ENCODE measurements at places on chromosomes 16 and 17. TPM values are rescaled to one million over a fixed set of nuclear protein-coding genes. Genes with fewer than 3 reads are reported as not detected.

DNA sequence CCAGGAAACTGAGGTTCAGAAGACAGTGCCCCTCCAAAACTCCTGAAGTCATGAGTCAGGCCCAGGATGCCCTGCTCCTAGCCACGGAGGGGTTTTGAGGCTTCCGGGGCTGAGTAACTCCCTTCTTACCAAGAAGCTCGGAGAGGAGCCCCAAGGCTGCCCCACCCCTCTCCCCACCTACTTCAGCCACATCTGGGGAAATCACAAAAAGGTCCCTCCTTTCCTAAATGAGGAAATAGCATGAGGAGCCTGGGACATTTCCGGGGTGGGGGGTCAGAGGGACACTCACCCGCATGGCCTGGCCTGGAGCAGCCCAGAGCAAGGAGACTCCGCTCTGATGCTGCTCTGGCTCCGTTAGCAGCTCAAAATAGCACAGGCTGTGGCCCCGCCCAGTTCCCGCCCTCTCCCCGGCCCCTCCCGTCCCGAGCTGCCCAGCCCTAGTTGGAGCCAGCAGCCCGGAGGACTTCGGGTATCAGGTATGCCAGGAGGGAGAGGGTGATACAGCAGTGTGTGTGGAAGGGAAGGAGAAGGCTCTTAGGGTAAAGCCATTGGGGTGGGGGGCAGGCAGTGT lies 40.1 kb downstream of the MYO18A start:
- peak; percentile 94 for DNase-seq

DNA sequence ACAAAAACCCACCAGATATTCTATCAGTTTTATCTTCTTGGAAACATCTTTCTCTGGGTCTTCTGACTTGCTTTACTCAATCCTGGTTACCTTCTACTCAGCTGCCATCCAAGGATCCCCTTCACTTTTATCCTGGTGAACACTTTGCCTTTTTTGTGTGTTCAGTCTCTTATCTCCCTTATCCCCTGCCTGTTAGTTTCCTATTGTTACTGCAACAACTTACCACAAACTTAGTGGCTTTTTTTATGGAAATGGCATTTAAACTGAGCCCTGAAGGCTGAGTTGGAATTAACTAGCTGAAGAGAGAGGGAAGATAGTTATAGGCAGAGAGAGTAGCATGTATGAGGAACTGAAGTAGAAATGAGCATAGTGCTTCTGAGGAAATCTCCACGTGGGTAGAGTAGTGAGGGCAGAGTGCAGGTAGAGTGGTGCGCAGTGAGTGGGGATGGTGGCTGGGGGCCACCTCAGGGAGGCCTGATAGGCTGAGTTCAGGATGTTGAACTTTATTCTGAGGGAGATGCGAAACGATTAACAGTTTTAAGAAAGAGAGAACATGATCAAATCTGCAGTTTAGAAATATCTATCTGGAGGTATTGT lies 26.3 kb downstream of the TANGO6 start:
- DNase-seq = no peak

GRCh38 chr17:5686074-5686635 lies 101.8 kb upstream of the NLRP1 start:
- no peak for DNase-seq

DNA sequence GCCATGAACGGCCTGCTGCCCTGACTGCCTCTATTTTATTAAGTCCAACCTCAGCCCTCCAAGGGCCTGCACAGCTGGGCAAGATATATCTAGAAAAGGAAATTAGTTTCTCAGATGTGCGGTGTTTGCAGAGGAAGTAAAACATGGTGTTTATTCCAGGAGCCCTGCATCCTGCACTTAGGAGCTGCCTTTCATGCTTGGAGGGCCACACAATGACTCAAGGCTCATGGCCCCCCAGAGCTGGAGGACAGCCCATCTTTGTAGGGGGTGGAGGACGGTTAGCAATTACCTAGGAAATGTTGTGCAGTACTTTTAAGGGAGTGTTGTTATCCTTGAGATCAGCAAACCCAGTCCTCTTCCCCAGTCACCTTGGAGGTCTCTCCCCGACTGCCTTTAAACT lies 80.5 kb downstream of the COPRS start:
- DNase-seq = no peak

DNA sequence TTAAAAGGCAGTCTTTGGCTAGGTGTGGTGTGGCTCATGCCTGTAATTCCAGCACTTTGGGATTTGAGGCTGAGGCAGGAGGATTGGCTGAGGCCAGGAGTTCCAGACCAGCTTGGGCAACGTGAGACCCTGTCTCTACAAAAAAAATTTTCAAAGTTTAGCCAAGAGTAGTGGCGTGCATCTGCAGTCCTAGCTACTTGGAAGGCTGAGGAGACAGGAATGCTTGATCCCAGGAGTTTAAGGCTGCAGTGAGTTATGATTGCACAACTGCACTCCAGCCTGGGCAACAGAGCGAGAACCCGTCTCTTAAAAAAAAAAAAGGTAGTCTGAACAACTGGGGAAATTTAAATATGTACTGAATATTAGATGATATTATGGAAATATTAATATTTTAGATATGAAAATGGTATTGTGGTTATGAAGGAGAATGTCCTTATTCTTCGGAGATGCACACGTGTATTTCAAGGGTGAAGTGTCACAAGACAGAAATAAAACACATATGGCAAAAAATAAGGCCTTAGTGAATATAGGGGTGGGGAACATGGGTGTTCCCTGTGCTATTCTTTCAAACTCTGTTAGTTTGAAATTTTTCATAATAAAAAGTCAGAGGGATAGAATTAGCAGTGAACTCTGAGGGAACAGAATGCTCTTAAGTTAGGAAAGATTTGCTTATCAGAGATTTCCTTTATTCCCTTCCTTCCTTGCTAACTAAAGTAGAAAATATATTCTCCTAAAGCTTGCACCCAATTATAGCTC lies 144.7 kb downstream of the CDK5R1 start:
- DNase-seq = no peak

- peak; percentile 89 for DNase-seq
Measured at GRCh38 chr17:77959126-77959925, 823 bp downstream of the TNRC6C start.

GRCh38 chr17:50283714-50284113 lies 9.4 kb downstream of the TMEM92 start:
- DNase-seq = no peak

GRCh38 chr16:8481810-8482209 lies 108.5 kb downstream of the TMEM114 start:
- DNase-seq = no peak

DNA sequence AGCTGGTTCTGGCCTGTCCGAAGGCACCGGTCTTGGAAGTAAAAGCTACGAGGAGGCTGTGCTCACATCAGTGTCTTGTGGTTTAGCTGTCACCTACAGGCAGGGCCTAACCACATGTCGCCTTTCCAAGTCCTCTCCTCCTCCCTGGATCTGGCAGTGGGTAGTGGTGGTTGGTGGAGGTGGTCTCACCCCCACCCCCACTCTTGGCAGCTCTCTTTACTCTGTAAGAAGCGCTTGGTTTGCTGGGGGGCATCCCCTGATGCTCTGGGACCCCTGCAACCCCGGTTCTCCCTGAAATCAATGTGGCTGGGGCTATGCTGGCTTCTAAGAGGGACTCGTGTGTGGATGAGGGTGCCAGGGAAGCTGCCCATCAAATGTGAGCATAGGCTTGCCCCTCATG lies 68.3 kb downstream of the WIPI1 start:
- DNase-seq = no peak

DNA sequence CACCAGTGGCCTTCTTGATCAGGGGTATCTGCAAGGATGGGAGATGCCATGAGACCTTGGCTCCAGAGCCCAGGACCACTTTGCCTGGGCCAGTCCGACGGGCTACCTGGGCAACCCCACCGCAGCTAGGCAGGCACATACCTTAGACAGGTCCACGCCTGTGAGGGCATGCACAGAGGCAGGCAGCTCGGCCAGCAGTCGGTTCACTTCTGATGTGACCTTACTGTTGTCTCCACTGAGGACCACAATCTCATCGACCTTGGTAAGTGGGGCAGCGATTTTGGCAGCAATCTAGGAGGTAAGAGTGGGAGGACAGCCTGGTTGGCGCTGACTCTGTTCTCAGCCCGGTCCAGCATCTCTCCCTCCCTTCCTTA lies 17.0 kb downstream of the FLOT2 start:
- no peak for DNase-seq

DNA sequence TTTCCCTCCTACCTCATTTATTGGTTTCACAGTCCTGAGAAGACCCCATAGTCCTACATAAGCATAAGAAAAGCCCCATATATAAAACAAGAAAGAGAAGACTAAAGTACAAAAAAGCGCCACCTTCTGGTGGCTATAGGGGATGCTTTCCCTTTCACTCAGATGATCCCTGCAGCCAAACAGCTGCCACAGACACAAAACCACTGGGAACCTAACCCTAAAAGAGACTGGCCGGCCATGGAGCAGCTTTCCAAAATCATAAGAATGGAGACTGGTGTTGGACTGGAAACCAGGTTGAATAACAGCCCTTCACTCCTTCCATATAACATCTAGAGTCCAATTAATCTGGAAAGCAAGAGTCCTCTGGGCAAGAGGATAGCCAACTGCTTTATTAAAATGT lies 11.4 kb downstream of the DYNC1LI2 start:
- no peak for DNase-seq

The TPSG1 gene
- total RNA-seq = 3.3 TPM

The ZNF276 gene
- 28.6 TPM for total RNA-seq

The TMEM208 gene
- 49.3 TPM for total RNA-seq

Data from upper lobe of left lung (tissue), 6 donors.